ENCODE measurements at places on chromosomes 13 and 19.

DNA sequence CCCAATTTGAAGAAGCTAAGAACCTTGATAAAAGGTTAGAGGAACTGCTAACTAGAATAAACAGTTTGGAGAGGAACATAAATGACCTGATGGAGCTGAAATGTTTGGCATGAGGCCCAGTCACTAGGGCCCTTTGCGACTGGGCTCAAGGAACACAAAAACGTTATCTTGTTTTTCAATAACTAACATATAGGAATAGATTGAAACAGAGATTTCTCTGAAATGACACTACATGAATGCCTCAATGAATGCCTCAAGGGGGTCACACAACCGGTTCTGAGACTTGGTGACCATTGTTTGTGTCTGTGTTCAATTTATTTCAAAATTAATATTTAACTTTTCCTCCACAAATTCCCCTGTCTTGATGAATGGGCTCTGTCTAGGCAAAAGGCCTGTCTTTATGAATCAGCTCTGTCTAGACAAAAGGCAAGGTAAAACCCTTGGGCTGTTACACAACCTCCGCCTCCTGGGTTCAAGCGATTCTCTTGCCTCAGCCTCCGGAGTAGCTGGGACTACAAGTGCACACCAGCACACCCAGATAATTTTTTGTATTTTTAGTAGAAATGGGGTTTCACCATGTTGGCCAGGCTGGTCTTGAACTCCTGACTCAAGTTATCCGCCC is 932 bp upstream of the ZNF486 start:
- no peak for DNase-seq

DNA sequence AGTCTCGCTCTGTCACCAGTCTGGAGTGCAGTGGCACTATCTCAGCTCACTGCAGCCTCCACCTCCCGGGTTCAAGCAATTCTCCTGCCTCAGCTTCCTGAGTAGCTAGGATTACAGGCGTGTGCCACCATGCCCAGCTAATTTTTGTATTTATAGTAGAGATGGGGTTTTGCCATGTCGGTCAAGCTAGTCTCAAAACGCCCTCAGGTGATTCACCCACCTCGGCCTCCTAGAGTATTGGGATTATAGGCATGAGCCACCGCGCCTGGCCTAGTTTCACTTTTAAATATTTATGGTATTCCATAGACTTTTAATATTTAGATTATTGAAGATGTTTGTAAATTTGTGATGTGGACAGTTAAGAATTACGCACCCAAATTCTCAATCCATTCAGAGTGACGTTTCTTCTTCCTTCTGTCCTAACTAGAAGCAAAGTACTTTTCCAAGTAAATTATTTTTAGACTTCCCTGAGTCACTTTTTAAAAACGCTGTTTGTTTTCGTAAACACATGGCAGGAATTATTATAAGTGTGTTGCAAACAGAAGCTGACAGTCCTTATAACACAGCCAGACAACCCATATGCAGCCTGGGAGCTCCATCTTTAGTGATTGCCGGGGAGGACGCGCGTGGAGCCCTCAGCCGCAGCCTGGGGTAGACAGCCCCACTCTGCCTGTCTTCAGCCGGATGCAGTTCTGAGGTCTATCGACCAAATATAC is 131.7 kb downstream of the ATP11A start:
- DNase-seq: no peak

DNA sequence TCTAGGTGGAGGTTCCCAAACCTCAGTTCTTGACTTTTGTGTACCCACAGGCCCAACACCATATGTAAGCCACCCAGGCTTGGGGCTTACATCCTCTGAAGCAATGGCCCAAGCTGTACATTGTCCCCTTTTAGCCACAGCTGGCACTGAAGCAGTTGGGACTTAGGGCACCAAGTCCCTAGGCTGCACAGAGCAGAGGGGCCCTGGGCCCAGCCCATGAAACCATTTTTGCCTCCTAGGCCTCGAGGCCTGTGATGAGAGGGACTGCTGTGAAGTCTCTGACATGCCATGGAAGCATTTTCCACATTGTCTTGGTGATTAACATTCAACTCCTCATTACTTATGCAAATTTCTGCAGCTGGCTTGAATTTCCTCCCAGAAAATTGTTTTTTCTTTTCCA is 30.2 kb downstream of the ING1 start:
- no peak for DNase-seq

DNA sequence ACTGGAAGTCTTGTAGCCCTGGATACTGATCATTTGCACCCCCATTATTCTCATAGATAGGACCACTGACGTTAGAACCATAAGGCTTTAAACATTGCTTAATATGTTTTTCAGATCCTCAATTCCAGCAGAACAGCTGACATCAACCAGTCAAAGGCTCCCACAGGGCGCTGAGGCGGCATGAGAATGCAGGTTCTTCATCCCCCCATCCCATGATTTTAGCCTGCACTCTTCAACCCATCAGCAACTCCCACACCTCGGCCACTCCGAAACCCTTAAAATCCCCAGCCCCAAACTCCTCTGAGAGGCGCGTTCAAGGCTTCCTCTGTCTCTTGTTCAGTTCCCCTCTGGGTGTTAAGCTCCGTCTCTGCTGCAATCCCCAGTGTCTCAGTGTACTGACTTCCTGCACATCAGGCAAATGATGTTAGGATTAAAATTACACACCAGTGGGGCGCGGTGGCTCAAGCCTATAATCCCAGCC is 24.3 kb upstream of the LAMP1 start:
- DNase-seq: no peak

GRCh38 chr19:11626252-11626651 is 29.0 kb downstream of the ZNF627 start:
- DNase-seq: no peak

DNA sequence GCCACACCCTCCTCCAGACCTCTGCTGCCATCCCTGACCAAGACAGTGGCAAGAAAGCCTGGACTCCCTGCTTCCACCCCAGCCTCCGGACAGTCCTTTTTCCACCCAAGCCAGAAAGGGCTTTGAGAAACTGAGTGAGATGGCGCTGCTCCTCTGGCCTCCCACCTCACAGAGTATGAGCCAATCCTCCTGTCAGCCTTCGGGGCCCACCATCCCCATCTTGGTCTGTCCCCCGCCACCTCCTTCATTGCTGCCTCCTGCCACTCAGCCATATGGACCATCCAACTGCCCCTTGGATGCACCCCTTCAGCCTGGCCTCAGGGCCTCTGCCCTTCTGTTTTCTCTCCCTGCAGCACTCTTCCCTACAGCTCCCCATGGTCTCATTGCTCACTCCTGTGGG is 125.7 kb downstream of the CRYL1 start:
- no peak for DNase-seq

GRCh38 chr13:101757446-101758039 is 305.1 kb downstream of the ITGBL1 start:
- DNase-seq: no peak

DNA sequence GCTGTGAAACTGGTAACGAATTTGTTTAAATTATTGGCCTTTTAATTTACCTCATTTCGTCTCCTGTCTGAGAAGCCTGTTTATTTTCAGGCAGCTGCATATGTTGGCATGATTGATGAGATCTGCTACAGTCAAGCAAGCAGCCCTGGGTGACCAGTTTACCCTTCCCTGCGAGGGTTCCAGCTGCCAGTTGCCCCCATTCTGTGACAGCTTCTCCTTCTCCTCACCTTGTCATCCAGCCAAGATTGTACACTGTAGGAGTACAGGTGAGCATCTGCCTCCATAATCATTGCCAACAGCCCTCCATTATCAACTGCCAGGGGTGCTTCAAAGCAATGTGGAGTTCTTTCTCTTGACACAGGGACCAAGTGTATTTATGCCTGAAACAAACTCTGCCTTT is 1979.9 kb upstream of the PRR20A start:
- DNase-seq: no peak

Data from nephron progenitor cell (in vitro differentiated cells).